Activated CD4-positive, alpha-beta T cell treated with anti-CD3 and anti-CD28 coated beads, Interleukin-2, Interleukin-6, amounts not matched to agents 100 ng/mL and 50 ng/mL, durations not matched to agents 16 hours and 8 hours (primary cell): ENCODE measurements at places on chromosomes 11 and 22.

DNA sequence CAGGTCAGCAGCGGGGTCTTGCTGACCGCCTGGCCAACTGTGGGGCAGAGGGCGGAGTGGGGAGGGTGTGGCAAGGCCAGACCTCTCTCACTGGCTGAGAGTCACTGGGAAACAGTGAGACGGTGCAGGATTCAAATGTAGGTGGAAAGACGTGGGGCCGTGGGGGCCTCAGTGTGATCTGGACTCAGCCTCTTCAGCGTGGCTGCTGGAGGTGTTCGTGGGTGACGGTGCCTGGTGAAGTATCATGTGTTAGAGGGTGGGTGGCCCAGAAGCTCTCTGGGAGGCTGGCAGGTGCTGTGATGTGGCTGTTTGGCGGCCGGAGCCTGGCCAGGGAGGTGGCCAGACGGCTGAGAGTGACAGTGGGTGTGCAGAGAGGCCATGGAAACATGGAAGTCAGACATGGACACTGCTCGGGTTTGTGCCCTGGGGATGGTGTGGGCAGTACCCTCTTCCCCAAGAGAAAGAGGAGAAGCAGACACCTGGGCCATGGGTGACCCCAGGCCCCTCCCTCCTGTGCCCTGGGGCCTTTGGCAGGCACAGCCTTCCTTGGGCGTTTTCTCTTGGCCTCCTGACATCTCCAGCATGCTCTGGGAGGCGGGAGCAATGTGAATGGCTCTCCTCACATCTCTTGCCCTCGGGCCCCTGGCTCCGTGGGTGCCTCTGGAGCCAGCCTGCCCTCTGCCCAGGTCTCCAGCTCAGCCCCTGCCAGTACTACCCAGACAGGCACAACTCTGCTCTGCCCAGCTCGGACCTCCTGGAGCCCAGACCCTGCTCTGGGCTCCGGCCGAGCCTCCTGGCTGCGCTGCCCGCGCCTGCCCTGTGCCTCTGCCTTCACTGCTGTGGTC, 10.1 kb upstream of the ACR start:
- no peak for DNase-seq

DNA sequence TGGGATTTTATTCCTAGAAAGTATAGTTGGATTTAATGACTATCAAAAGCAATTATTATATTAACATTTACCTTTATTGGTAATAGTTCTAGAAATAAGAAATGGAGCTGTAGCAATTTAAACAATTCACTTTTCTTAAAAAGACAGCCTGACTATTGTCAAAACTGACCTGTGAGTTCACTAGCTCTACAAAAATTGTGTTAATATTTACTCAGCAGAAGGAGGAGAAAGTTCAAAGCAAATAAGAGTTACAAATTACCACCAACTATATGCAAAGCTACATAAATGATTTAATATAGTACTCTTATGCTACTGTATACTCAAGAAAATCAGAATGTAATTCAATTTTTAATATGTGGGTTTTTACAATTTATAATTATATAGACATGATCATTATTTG, 310.0 kb downstream of the DCDC1 start:
- DNase-seq, result no peak

- peak; percentile 48 for DNase-seq
Measured at GRCh38 chr11:35073691-35074419, 65.1 kb upstream of the CD44 start.

DNA sequence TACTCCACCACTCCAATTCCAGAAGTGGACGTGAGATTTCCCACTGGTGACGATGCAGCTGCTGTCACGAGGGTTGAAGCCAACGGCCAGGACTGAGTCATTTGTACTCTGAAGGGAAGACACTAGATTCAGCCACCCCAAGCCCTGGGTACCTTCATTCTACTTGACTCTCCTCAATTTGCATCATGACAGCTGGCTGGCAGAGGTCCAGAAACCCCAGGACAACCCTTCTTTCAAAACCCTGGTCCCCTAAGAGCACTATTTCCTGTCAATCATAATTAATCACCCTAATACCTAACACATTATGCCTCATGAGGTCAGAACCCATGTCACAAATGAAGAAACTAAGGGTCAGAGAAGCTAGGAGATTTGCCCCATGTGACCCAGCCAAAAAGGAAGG, 4.9 kb downstream of the EML3 start:
- DNase-seq, result no peak

- DNase-seq, result peak; percentile 95
Measured at GRCh38 chr11:123454060-123454651, 24.1 kb downstream of the GRAMD1B start.

DNA sequence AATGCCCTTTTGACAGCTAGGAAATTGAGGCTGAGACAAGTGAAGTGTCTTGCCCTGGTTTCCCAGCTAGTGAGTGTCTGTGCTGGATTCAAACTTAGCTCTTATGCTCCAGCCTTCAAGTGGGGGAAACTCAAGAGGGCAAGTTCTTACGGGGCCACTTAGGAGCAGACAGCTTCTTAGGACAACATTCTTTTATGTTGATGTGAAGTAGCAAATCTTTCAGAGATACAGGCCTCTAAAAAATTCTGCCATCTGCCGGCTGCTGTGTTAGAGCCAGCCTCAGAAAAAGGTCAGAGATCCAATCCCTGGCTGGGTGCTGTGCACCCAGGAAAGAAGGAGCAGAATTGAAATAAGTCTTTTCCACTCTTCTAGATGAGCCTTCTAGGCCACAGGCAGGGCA, 26.6 kb downstream of the TIMP3 start:
- no peak for DNase-seq

GRCh38 chr11:45652781-45653180, 12.6 kb downstream of the CHST1 start:
- no peak for DNase-seq

DNA sequence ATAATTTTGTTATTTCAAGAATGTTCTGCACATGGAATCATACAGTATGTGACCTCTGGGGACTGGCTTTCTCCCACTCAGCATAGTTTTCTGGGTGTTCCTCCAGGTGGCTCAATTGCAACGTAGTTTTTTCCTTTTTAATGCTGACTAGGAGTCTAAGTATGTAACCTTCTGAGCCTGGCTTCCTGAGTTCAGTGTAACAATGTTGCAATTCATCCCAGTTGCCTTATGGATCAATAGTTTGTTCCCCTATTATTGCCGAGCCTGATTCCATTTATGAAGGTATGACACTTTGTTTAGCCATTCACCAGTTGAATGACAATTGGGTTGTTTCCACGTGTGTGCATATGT, 128.3 kb downstream of the CRYBB2 start:
- no peak for DNase-seq

- no peak for DNase-seq
Measured at GRCh38 chr11:62157603-62158002, 32.4 kb upstream of the SCGB1D1 start.

DNA sequence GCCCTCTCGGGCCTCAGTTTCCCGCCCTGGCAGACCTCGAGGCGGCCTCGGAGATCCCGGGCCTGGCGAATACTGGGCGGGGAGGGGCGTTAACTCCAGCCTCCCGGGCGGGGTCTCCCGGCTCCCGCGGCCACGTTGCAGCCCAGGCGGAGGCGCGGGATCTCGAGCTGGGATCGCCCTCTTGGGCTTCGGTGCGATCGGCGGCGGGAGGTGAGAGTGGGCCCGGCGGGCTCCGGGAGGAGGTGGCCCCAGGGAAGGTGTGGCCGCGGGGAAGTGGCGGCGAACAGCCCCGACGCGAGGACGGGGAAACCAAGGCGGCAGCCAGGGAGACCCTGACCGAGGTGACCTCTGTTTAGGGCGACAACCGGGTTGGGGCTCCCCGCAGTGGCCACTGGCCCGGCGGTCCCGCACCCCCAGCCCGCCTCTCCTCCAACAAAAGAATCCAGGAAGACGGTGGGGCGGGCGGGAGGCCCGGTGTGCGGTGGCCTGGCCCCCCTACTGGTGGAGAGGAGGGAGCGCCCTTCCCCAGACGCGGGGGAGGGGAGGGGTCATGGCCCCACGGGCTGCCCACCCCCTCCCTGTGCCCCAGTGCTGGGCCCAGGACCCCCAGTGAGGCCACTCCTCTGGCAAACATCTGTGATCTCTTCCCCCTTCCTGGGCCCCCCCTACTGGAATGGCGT, at the start of gene PHETA2:
Gene PHETA2 (plus strand): TSS at position 117 of the 680 bp plus-strand sequence. CDS start 3,046 bp downstream, outside the sequence.
- peak; percentile 43 for DNase-seq

- DNase-seq, result no peak
Measured at GRCh38 chr11:17653611-17654010, 65.8 kb upstream of the MYOD1 start.

- DNase-seq, result no peak
Measured at GRCh38 chr22:22609291-22609690, 35.1 kb upstream of the GGTLC2 start.

GRCh38 chr22:49972163-49973017, 11.8 kb downstream of the PIM3 start:
- no peak for DNase-seq

DNA sequence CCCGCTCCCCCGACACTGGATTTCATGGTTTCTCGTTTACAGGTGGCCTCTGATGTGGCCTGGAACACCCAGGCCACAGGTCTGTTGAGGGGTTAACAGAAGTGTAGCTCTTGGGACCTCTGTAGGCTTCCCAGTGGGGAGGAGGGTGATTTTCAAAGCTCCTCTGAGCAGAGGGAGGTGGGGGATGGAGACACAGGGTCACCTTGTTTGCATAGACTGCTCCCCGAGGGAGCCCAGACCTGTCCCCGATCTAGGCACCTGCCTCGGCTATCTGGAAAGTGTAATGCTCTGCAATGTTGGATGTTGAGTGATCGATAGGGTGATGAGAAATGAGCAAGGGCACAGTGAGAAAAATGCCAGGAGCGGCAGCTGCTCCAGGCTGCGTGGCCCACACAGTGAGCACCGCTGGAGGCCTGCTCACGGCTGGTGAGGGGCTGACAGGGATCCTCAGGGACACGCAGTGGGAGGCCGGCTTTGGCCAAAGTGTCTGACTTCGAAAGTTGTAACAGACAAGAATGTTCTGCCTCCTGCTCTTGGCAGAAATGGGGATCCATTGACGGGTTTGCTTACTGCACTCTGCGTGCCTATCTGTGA, 594.1 kb downstream of the BRD1 start:
- no peak for DNase-seq

DNA sequence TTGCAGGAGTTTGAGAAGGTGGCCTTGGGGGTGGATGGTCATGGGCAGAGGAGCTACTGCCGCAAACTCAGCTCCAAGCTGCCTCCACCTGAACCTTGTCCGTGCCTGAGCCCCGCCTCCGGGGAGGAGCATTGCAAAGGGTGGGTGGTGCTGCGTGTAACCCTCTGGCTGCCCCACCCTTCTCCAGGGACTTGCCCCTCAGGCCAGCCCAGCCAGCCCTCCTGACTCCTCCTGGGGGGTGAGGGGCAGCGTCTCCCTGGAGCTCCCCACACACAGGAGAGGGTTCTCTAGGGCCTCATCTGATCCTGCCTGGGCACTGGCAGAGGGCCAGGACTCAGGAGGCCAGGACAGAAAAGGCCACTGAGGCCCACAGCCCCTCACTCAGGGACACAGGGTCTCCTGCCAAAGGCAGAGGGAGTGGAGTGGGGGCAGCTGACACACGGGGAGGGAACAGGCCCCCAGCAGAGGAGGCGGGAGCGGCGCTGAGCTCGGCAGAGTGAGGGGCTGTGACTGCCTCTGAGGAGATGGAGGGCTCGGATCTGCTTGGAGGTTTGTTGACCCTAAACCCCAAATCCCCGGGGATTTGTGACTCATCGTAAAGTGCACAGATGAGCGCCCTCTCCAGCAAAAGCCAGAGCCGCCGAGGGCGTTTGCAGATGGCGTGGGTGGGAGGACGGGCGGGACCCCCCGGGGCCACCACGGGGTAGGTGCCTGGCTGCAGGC, 12.8 kb downstream of the BRSK2 start:
- DNase-seq, result no peak

GRCh38 chr11:86018249-86018648, 50.6 kb downstream of the PICALM start:
- no peak for DNase-seq

DNA sequence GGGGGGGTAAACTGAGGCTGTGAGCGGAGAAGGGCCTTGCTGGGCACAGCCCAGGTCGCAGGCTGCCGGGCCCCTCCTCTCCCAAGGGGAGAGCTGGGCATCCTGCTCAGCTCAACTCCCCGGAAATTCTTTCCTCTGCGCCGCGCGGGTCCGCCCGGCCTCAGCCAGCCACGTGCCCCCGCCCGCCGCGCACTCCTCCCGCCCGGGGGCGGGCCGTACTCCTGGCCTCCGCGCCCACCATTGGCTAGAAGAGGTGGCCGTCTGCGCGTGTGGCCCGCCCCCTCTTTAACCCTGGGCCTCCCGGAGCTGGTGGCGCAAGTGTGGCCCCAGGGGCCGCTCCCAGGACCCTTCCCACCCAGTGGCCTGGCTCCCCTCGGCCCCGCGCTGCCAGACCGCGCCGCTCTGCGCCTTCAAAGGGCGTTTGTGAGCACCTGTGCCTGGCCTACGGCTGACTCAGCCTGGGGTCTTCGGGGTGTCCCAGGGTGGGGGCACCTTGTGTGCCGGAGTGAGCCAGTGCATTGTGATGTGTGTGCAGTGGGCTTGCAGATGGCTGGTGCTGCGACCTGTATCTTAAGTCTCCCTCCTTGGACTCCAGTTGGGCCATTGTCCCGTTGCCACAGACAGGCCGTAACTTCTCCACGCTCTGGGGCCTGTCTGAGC, 2.0 kb downstream of the MRGPRF start:
- DNase-seq, result peak; percentile 43

- no peak for DNase-seq
Measured at GRCh38 chr11:86610559-86611341, 61.7 kb downstream of the ME3 start.

DNA sequence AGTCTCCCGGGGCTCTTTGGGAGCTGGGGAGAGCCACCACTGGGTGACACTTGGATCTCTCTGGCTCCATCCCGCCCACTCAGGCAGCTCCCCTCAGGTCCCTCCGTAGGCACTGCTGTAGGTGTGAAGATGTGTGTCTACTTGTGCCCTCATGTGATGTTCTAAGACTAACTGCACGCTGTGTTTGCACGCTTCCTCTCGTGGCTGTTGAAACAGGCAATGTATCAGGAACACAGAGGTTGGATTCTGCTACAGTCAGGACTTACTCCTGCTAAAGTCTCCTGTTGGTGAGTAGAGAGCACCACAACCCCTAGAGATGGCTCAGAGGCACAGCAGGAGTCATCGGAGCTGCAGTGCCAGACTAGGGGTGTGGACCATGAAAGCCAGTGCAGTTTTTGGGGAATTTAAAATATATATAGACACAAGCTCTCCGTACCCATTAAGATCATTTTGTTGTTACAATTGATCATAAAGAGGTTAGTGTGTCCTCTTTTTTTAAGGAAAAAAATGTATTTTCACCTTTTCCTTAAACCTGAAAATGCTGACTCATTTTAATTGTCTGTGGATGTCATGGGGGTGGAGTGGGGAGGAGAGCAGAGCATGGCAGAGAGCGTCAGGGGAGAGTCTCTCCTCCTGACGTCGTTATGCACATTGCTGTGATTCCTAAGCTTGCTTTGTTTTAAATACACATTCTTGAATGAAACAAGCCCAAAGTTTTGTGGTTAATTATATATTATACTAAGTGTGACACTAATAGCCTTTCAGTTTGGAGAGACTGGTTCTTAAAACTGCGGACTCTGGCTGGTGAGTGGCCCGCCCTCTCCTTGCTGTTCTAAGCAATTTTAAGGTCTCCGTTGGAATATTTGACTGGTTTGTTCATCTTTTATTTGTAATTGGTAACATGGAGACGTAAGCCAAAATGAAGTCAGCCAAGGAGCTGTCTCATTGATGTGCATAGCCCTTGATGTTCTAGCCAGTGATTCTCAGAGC, 16.2 kb upstream of the CTTN start:
- no peak for DNase-seq
